ENCODE measurements at places on chromosomes 1 and 21.

- peak; percentile 19 for DNase-seq
Measured at GRCh38 chr1:12356004-12356890, 126.4 kb downstream of the VPS13D start.

DNA sequence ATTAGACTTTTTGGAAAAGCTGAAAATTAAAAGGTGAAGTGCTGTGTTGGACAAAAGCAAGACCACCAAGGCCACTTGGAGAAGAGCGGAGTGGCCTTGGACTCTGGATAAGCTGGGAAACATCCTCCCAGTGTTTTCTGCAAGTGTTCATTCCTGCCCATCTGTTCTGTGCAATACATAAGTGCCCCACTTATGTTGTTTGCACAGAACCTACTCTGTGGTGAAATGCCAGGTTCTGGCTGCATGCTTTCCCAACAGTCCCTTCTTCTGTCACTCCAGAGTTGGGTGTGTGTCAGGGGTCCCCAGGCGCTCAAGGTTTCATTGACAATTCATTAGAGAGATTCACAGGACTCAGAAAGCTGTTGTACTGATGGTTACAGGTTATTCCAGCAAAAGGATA lies 30.3 kb downstream of the NHLH2 start:
- DNase-seq, result no peak

DNA sequence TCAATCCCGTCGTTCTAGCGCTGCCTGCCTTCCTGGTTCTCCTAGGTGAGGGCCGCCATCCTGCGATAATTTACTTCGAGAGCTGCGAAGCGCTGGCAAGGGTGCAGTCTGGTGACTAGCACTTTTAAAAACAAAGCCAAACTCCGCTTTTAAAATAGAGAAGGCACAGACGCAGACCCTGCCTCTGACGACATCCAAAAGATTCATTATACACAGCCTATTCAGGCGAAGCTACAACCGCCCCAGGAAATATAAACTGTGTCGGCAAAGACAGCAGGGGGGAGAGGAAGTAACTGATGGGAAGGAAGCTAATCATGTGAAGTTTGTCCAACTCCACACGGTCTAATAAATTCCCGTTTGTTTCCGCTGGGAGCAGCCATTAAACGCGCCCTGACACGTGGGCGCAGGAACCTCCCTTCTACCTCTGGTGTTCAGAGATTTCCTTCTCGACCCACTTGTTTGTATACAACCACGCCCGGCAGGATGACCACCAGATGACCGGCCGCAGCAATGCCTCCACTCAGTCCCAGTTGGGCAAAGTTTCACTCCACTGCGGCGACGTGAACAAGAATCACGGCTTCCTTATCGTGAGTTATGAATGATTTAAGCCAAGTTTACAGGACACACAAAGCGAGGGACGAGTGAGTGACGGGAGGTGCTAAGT lies 1.3 kb downstream of the GNG12 start:
- DNase-seq, result peak; percentile 79

DNA sequence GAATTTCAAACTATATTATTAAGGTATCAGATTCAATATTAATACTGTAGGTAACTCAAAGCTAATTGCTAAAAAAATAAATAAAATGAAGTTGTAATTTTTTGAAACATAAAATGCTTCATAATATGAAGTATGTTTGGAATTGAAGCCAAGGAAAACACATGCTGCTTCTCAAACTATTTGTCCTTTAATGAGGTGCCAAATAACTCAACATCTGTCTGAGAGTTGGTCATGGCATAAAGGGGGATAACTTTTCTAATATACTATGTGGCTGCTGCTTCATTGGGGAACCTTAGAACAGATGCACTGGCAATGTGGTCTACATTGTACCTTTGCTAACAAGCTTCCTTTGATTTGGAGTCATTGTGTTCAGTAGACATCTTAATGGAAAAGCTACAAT lies 96.7 kb downstream of the PDE4B start:
- no peak for DNase-seq

All from right kidney (tissue), 9 donors.